ENCODE measurements at places on chromosomes 4 and X.

DNA sequence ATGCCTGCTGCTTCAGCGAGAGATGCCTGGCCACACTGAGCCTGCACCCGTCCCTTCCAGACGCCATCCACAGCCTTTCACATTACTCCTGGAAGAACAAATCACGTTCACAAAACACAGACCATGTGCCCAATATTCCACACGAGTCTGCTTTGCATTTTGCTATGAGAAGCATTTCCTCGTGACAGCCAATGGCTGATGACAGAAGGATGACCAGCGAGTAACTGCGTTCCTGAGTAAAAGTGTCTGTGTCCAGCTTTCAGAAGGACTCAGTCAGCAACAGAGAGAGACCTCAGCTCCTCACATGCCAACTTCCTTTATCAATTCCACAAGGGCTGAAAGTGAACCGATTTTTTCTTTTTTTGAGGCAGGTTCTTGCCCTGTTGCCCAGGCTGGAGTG, 19.5 kb downstream of the NAT8L start:
- peak; percentile 19 for DNase-seq

- DNase-seq: peak; percentile 11
Measured at GRCh38 chrX:103063191-103063845, 653 bp downstream of the BEX1 start.

- DNase-seq: no peak
Measured at GRCh38 chrX:101619364-101619763, 1.6 kb upstream of the ARMCX6 start.

DNA sequence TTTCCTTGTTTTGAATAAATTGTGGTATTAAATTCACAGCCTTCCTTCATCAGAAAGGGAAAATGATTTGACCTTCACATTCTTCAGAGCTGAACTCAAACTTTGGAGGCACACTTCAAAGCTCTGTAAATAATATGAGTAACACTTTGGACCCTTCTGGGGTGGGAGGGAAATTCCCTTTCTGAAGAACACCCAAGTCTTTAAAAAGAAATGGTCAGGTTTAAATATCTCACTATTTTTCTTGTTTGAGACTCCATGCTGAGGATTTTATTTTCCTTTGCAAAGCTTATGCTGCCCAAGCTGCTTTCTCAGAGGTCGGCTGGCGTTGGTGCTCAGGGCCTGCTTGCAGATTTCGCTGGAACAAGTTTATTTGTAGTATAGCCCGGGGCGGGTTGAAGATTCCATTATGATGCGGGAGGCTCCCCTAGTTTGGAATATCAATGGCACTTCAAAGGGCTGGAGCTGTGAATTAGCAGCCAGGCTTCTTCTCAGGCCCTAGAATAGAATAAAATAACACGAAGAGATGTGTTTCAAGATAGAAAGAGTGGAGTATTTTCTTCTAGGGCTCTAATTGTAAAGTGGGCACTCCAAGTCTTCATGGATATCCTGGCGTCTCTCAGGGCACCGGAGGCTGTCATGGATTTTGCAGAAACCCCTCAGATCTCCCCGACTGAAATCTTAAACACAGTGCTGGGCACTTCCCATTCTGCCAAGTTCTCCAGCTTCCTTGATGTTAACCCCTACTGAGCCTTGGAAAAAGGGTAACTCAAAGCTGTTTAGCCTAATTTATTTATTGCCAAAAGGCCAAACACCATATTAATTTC, 315.6 kb downstream of the GPAT3 start:
- peak; percentile 29 for DNase-seq

DNA sequence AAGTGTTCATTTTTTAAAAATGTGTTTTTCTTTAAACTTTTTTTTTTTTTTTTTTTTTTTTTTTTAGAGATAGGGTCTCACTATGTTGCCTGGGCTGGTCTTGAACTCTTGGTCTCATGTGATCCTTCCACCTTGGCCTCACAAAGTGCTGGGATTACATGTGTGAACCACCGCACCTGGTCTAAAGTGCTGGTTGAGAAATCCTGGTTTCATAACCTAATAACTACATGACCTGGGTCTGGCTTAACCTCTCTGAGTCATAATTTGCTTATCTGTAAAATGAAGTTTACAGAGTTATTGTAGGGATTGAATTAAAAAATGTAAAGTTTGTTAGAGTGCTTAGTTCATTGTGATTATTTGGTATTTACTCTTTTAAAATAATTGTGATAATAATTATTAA, 5.2 kb downstream of the HSD17B13 start:
- DNase-seq: no peak

DNA sequence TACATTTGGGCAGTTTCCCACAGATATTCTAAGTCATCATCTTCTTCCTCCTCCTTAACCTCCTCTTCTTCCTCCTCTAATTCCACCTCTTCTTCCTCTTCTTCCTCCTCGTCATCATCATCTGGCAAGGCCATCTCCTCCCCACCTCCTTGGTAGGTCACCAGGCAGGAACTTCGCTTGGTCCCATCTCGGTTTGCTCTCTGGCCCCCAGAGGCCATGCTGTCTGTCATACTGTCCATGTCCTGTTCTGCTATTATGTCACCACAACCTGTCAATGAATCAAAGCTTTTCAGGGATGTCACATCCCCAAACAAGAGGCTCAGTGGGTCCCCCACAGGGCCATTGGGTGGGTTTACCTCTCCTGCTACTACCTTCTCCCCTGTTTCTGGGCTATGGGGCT, 13.5 kb downstream of the AMER1 start:
- no peak for DNase-seq
